Karpas-422 (cell line): ENCODE measurements at places on chromosomes 2 and 18. TPM values are rescaled to one million over a fixed set of nuclear protein-coding genes. Genes with fewer than 3 reads are reported as not detected.

Gene POTEI
- 0.87 TPM in 1 of 2 replicates, not detected in the other for total RNA-seq

DNA sequence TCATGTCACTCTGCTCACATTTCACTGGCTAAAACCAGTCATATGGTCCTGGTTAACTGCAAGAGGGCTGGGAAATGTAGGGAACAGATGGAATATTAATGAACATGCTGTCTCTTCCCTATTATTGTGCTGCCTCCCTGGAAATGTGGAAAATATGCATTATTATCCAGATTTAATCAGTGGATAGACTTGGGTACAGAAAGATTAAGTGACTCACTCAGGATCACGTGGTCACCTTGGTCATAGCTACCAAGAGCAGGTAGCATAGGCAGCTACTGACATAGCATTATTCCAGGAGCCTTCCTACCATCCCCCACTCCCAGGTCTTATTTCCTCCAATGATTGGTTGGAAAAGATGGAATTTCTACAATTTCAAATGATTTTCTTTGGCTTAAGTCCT lies 141.1 kb downstream of the HRH4 start:
- no peaks in the 10 kb centered on the region for H3K27me3 ChIP-seq
- H3K4me1 ChIP-seq: no peaks in the 10 kb centered on the region
- no peaks in the 10 kb centered on the region for H3K36me3 ChIP-seq
- no peak for DNase-seq
- no peak overlapping the region for H3K27ac ChIP-seq
- H3K4me3 ChIP-seq: no peak overlapping the region

Gene CCDC74B
- 11.9 and 45.0 TPM in 2 replicates for total RNA-seq

GRCh38 chr2:202154613-202155012 lies 81.6 kb downstream of the KIAA2012 start:
- no peak for DNase-seq
- no peak overlapping the region for H3K4me3 ChIP-seq
- no peaks in the 10 kb centered on the region for H3K36me3 ChIP-seq
- no peak overlapping the region for H3K27ac ChIP-seq

Gene EVX2
- not detected in 2 replicates for total RNA-seq

DNA sequence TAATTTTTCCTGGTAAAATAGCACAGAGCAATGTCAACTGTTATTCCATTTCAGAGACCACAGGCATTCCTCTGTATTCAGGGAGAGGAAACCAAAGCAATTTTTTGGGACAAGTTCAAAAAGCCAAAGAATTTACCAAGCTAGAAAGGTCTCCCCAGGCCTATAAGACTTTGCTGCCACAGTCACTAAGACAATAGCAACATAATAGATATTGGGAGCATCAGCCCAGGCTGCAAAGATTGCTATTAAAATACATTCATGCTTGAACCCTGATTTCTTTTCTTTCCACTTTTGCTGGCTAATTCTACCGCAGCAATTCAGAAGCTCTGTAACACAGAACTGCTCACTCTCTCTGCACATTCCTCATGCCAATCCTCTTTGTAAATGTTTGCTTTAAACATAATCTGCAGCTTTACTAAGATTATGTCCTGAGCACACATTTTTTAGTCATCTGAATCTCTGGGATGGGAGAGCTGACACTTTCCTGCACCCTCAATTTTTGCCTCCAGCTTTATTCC lies 76.3 kb downstream of the CLHC1 start:
- no peaks in the 10 kb centered on the region for H3K27me3 ChIP-seq
- peak overlapping the region; percentile 49 for H3K27ac ChIP-seq
- H3K4me1 ChIP-seq: peaks cover 88% of the 10 kb centered on the region
- no peak for DNase-seq
- peak overlapping the region; percentile 35; the same call in 1 of the 2 replicates for H3K4me3 ChIP-seq

Gene C2orf69
- total RNA-seq: 14.3 and 21.1 TPM in 2 replicates

Gene RAB6C
- total RNA-seq: 0.52 and 1.5 TPM in 2 replicates

DNA sequence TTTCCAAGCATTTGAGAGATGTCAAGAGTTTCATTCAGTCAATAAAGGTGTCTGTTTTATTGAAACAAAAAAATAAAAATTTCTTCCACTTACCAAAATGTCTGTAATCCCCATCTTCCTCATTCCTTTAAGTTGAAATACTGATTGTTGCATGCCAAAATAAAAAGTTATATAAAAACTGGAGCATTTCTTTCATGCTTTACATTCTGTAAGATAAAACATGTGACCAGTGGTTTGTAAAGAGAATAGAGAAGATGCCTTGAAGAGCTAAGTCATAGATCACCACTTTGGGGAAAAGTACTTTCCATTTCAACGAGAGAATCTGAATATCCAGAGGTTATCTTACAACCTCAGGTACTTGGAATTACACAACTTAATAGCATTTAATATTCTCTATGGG lies 35.9 kb upstream of the MYO1B start:
- no peaks in the 10 kb centered on the region for H3K36me3 ChIP-seq
- peak; percentile 16 for DNase-seq
- no peaks in the 10 kb centered on the region for H3K27me3 ChIP-seq
- no peak overlapping the region for H3K4me3 ChIP-seq
- no peak overlapping the region for H3K27ac ChIP-seq

DNA sequence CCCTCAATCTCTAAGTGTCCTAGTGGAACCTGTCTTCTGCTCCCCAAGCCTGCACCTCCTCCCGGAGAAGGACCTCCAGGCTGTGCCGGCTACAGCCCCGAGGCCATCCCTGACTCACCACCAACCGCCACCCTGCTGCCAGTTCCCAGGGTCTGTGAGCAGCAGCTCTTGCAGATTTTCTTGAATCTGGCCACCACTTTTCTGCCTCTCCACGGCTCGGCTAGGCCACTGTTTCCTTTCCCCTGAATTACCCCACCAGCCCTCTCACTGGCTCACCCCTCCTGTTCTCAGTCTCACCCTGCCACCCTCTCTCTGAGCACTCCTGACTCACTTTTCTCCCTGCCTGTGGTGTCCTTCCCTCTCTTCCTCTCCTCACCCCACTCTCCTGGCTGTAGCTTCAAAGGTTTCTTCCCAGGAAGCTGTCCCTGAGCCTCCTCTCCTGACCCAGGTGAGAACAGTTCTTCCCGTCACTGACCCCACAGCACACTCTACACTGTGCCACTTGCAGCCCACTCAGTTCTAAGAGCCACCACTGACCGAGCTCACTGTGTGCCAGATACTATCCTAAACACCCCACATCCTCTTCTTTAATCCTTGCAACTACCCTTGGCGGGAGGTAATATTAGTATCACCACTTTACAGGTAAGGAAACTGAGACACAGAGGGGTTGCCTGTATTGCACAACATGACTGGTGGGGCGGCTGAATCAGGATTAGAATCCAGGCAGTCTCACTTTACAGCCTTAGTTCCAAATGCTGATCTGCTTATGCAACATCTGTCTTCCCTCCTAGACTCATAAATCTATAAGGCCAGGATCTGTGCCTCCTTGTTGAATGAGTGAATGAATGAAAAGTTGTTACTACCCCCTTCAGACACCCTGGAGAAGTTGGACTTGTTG lies 111.6 kb downstream of the SMAD7 start:
- H3K27ac ChIP-seq: no peak overlapping the region
- H3K4me3 ChIP-seq: no peak overlapping the region
- no peak for DNase-seq
- peaks cover 30% of the 10 kb centered on the region for H3K4me1 ChIP-seq
- no peaks in the 10 kb centered on the region for H3K36me3 ChIP-seq
- no peaks in the 10 kb centered on the region; the same call in 1 of the 2 replicates for H3K27me3 ChIP-seq

DNA sequence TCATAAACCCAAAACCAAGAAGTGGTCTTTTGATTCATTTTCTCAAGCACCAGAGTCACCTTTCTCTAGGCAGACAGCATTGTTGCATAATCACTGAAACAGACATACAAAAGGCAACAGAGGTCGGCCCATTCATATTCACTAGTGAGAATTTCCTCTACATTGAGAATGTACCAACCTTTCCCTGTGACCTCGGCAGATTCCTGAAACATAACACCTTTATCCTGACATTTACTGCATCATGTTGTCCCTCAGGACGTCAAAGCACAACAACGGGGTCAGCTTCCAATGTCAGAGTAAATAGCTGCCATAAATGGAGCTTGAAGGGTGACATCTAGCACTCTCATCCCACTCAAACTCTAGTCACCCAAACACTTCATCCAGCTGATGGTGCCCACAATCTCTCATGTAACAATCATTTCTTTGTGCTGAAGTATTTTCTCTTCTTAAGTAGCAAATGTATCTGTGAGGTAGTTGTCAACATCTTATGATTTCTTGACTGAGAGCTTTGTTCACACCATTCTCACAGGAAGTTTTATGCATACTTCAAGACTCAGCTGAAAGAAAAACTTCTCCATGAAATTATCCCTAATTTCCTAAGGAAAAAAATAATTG lies 802.6 kb upstream of the CHAC2 start:
- no peak overlapping the region for H3K4me3 ChIP-seq
- H3K27me3 ChIP-seq: no peaks in the 10 kb centered on the region
- no peaks in the 10 kb centered on the region for H3K4me1 ChIP-seq
- DNase-seq: no peak
- H3K27ac ChIP-seq: no peak overlapping the region

DNA sequence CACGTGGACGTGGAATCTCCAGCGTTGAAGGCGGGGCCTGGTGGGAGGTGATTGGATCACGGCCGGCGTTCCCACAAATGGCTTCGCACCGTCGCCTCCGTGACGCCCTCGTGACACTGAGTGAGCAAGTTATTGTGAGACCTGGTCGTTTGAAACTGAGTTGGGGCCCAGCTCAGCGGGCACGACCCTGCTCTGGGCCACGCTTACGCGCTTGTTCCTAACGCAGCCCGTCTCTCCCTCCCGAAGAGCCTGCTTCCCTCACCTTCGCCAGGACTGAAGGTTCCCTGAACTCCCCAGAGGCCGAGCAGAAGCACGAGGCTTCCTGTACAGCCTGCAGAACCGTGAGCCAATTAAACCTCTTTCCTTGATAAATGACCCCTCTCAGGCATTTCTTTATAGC lies 121.8 kb downstream of the RTP5 start:
- H3K27ac ChIP-seq: no peak overlapping the region
- no peaks in the 10 kb centered on the region for H3K36me3 ChIP-seq
- DNase-seq: no peak
- no peaks in the 10 kb centered on the region for H3K4me1 ChIP-seq
- H3K27me3 ChIP-seq: no peaks in the 10 kb centered on the region

- no peaks in the 10 kb centered on the region for H3K27me3 ChIP-seq
- H3K4me1 ChIP-seq: peaks cover 10% of the 10 kb centered on the region
- DNase-seq: no peak
- H3K36me3 ChIP-seq: no peaks in the 10 kb centered on the region
- no peak overlapping the region for H3K4me3 ChIP-seq
Measured at GRCh38 chr2:17557596-17557995, 17.1 kb downstream of the VSNL1 start.

- H3K36me3 ChIP-seq: no peaks in the 10 kb centered on the region
- DNase-seq: peak; percentile 81
- H3K27ac ChIP-seq: no peak overlapping the region
- H3K27me3 ChIP-seq: no peaks in the 10 kb centered on the region
- H3K4me3 ChIP-seq: peak overlapping the region; percentile 40; the same call in 1 of the 2 replicates
Measured at GRCh38 chr2:148813603-148814065, 61.4 kb upstream of the KIF5C start.

- DNase-seq: no peak
- H3K4me3 ChIP-seq: no peak overlapping the region
- H3K36me3 ChIP-seq: no peaks in the 10 kb centered on the region
- H3K27me3 ChIP-seq: no peaks in the 10 kb centered on the region
Measured at GRCh38 chr18:49573835-49574234, 12.0 kb downstream of the LIPG start.

- H3K27me3 ChIP-seq: no peaks in the 10 kb centered on the region
- no peaks in the 10 kb centered on the region for H3K36me3 ChIP-seq
- H3K4me1 ChIP-seq: no peaks in the 10 kb centered on the region
- DNase-seq: no peak
- no peak overlapping the region for H3K4me3 ChIP-seq
Measured at GRCh38 chr2:187266147-187266546, 181.9 kb downstream of the CALCRL start.

GRCh38 chr2:233338812-233339368 lies 15.4 kb upstream of the DGKD start:
- no peak overlapping the region for H3K4me3 ChIP-seq
- no peaks in the 10 kb centered on the region for H3K4me1 ChIP-seq
- DNase-seq: no peak

DNA sequence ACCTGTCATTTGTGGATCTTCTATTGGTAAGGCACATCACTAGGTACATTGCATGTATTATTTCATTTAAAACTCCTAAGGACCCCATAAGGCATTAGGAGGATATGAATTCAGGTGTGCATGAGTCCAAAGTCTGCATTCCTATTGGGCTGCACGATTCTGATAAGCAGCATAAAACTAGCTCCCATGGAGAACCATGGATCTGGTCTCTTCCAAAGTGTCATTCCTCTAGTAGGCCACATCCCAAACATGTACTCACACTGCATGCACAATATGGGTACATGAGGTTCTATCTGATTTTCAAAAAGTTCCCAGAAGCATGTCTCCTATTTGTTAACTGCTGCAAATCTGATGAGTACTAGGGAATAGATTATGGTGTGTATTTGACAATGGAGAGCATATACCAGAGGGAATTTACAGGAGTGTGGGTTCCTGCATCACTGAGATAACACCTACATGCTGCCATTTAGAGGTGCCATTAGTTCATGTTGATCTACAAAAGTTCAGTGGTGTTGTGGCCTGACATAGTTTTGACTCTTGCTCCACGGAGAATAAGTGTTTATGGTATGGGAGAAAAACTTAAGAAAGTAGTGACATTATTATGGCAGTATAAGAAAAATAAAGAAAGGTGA lies 11.3 kb downstream of the CYTIP start:
- H3K27ac ChIP-seq: 0 out of 2 replicates have a peak overlapping the region, but pooled peaks have one; percentile 65
- peaks cover 56% of the 10 kb centered on the region for H3K4me1 ChIP-seq
- no peak for DNase-seq
- no peak overlapping the region for H3K4me3 ChIP-seq
- H3K27me3 ChIP-seq: no peaks in the 10 kb centered on the region

DNA sequence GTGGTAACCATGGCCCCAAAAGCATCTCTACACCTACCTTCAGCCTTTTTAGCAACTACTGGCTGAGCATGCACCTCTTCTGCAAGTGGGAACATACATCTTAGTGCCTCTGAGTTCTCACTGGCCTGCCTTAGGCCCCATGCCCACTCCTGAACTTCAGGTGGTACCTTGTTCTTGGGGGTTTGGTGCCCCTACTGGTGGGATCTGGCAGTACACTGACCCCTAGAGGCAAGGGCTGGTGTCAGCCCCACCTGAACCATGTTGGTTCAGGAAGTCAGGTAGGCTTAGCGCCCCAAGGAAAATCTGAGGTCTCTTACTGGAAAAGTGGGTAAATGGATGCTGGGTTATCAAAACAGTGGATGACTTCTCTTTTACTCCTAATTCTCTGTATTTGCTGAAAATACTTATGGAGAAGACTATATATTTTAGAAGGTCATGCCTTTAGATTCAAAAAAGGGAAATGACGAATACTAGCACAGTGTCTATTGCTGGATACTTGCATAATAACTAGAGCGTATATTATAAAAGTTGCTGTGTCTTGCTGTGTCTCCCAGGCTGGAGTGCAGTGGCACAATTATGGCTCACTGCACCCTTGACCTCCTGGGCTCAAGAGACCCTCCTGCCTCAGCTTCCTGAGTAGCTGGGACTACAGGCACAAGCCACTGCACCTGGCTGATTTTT lies 84.6 kb downstream of the RAB31 start:
- no peaks in the 10 kb centered on the region for H3K27me3 ChIP-seq
- H3K36me3 ChIP-seq: no peaks in the 10 kb centered on the region
- peak; percentile 80 for DNase-seq
- H3K4me3 ChIP-seq: no peak overlapping the region
- no peaks in the 10 kb centered on the region for H3K4me1 ChIP-seq

Gene PRKAG3
- total RNA-seq: not detected in 2 replicates

GRCh38 chr2:226691255-226691654 lies 108.4 kb downstream of the IRS1 start:
- no peaks in the 10 kb centered on the region for H3K27me3 ChIP-seq
- no peak overlapping the region for H3K4me3 ChIP-seq
- no peaks in the 10 kb centered on the region for H3K36me3 ChIP-seq
- DNase-seq: no peak
- no peaks in the 10 kb centered on the region for H3K4me1 ChIP-seq
